M059J (cell line): ENCODE measurements at places on chromosomes 2 and 18. TPM values are rescaled to one million over a fixed set of nuclear protein-coding genes. Genes with fewer than 3 reads are reported as not detected.

GRCh38 chr2:214489702-214490101 is 78.8 kb downstream of the VWC2L start:
- DNase-seq = no peak

DNA sequence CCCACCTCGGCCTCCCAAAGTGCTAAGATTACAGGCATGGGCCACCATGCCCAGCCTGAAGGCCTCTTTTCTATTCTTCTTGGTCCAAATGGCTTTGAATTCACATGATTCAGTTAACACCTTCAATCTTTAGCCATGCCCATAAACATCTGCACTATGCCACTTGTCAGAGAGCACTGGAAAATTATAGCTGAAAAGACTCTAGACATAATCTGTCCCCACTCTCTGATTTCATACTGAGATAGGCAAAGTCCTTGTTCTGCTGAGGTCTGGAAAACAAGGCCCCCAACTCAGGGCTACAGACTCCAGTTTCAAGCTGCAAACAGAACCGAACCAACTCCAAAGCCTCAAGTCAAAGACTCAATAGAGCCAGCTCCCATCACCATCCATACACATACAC is 170.7 kb downstream of the ANTXR1 start:
- DNase-seq = no peak

DNA sequence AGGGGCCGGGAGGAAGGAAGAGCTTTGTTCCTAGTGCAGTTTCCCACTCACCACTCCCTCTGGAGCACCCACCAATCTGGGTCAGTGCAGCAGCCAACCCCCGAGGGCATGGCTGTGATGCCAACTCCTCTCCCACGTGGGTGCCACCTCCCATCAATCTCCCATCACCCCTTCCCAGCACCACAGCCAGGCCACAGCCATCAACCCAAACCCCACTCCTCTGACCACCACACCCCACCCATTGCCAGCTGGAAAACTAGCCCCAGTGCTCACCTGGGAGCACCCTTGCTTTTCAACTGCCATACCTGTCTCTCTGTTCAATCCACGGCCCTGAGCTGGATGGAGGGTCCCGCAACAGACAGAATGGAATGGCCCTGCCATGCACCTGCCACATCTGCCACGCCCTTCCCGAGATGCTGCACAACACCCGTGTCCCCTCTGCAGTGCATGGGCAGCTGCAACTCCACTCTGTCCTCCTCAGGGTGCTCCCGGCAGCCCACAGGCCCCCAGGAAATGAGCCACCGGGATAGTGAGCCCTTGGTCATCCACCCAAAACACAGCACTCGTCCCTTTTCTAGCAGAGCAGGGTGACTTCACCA is 112.4 kb upstream of the ID2 start:
- no peak for DNase-seq

HOXD4 gene
- total RNA-seq = 0.05 TPM in 1 of 2 replicates, not detected in the other

DNA sequence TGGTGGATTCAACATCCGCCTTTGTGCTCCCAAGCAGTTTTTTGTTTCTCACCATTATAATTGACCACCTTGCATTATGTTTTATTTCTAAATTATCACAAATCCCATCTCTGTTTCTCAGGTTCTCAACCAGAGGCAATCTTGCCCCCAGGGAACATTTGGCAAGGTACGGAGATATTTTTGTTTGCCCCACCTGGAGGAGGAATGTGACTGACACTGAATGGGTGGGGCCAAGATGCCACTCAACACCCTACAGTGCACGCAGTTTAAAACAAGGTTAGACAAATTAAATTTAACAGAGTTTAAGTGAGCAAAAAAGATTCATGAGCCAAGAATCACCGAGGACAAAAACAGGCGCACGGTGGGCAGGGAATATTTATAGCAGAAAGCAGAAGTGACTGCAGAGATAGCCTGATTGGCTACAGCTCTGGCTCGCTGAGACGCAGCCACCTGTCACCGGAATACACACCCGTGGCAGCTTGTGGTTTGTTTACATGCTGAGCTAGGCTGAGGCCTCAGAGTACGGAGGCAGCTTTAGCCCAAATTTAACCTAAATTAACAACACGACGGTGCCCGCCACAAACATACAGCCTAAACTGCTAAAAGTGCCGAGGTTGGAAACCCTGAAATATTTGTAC is 150.0 kb upstream of the ALKAL2 start:
- DNase-seq = no peak

GRCh38 chr18:69838620-69839411 is 108.9 kb downstream of the CD226 start:
- peak; percentile 27 for DNase-seq

DNA sequence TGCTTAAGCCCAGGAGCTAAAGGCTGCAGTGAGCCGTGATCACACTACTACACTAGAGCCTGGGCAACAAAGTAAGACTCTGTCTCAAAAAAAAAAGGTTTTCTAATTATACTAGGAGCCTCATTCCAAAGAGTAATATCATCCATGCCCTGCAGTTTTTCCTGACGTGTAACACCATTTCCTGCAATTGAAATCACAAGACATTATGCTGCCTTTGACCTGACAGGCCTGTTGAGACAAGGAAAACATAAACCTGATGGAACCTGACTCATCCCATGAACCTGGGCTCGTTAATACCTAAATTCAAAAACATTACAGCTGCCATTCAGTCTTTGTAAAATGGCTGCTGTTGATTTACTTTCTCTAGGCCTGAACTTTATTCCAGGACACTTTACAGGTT is 58.7 kb upstream of the PEX13 start:
- peak; percentile 79 for DNase-seq

STPG4 gene
- total RNA-seq = 1.0 TPM in 1 of 2 replicates, not detected in the other

- no peak for DNase-seq
Measured at GRCh38 chr2:112087346-112088020, 32.4 kb downstream of the TMEM87B start.

- no peak for DNase-seq
Measured at GRCh38 chr18:70330887-70331286, 42.0 kb downstream of the SOCS6 start.

DNA sequence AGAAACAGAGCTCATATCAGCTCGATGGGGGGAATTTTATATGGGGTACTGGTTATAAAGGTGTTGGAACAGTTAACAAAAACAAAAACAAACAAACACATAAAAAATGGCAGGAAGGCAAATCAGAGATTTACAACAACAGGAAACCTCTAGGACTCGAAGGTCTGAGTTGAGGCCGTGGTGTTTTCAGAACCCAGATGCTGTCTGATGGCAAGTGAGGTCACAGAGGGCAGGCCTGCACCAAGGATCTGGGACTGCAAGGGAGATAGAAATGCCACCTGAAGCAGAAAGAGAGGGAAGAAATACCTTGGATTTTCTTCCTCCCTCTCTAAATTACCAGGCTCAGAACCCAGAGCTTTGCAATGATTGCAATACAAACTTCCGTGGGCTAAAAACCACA is 429.5 kb downstream of the ZNF521 start:
- DNase-seq = no peak

GRCh38 chr2:212609479-212609878 is 70.9 kb upstream of the ERBB4 start:
- DNase-seq = no peak

DNA sequence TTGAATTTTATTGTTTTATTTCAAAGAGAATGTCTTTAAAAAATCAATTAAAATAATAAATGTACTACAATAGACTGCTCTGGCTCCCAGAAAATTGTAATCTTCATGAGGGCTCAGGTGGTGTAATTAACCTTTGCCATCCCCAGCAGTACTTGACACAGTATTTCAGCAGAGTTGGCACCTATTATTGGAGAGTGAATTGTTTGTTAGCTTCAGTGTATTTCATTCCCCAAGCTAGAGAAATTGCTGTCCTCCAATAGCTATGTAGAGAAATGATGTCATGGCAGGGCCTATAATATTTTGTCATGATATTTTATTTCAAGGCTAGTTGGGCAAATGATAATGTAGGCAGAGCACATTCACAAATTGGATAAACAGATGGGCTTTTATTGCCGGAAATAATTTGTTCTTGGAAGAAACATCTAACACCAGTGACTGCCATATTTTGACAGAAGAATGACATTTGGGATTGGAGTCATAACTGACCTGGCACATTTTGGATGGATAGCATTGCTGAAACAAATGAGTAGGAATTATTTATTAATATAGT is 712.0 kb upstream of the NXPH2 start:
- no peak for DNase-seq

DNA sequence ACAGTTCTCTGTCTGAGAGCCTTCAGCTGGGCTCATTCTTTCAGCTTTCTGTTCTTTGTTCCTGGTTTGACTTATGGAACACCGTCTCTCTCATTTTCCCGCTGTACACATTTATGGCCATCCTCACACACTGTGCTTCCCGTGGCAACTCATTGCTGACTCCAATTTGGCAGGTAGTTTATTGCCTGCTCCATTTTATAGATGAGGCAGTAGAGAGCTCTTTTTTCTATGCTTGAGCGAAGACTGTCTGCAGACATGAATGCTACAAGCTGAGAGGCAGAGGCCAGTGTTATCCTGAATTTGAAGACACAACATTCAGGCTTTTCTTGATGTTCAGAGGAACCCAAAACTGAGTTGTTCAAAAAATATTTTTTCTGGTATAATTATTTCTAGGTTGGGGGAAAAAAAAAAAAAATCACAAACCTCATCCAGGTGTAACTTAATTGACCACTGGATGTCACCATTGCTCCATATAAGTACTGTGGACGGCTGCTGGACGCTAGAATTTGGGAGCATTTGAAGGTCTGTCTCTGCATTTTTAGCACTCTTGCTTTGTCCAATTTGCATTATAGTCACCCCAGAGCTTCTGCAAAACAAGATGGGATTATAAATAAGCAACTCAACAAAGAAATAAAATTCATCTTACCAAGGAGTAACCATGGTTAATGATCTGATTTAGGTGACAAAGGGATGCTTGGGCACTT is 83.5 kb downstream of the HRH4 start:
- peak; percentile 52 for DNase-seq

DNA sequence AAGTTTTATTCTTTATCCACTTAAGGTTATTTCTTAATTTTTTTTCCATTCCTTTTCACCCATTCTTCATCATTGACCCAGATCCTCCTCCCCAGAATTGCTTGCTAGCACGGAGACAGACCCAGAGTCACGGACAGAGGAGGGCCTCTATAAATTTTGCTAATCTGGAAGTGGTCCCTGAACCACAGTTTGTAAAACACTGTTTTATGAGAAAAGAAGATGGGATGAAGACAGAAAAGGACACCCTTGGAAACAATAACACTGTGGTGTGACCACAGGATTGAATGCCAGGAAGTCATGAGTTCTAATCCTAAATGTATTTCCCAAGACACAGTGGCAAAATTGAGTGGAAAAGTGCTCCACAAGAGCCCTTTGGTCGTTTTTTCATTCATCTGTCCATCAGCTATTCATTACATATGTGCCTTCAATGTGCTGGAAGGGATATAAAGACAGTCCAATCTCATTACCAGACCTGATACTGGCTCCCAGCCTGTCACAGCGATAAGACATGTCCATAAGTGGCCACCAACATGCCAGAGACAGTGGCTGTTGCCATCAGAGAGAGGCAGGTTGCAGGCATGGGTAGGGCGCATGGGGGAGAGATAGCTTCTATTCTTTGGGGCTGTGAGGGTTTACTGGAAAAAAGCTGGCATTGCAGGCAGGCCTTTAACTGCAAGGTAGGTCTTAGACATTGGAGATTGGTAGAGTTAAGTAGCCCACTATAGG is 175.2 kb upstream of the ALPP start:
- DNase-seq = no peak

DNA sequence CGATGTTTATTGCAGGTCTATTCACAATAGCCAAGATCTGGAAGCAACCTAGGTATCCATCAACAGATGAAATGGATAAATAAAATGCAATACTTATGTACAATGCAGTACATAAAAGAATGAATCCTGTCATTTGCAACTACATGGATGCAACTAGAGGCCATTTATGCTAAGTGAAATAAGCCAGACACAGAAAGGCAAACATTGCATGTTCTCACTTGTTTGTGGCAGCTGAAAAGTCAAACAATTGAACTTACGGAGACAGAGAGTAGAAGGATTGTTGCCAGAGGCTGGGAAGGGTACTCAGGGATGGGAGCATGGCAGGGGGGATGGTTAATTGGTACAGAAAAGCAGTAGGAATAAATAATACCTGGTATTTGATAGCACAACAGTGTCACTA is 563.9 kb downstream of the TMX3 start:
- DNase-seq = no peak

DNA sequence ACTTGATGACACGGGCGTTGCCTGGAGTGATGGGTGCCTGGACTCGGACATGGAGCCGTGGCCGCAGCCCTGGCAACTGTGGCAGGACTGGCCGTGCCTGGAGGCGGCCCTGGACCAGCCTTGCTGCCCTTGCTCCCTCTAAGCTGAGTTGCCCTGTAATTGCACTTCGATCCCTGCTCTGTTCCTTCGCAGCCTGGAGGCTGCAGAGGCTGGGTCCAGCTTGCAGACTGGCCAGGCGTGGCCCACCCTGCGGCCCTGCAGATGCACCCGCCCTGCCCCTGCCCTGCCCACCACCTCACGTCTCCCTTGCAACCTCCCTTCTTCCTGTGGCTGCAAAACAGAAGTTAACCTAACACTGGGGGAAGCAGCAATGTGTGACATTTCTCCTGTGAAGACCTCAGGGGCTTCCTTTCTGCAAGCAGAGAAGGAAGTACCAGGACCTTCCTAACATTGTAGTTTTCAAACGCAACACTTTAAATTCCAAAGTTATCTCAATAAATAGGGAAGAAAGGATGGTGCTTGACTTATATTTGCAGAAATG is 174.6 kb upstream of the TPO start:
- no peak for DNase-seq

GRCh38 chr18:74083557-74083952 is 64.1 kb downstream of the FBXO15 start:
- no peak for DNase-seq

DNA sequence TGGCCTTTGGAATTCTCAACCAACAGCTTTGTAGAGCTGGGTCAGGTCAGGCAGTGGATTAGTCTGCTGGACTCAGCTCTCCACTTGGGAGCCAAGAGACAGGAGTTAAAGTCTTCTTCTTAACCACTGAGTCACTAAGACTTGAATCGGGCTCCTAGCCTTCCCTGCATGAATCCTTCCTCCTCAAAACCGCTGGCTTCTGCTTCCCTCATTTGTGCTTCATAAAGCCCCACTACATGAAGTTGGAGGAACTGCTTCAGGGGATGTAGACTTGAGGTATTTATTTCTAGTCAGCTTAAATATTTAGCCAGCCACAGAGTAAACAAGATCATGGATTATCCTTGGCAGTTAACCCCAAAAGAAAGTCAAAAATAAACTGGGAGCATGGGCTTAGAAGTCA is 536.3 kb upstream of the TNP1 start:
- DNase-seq = peak; percentile 95

SLC19A3 gene
- total RNA-seq = not detected in 2 replicates

DNA sequence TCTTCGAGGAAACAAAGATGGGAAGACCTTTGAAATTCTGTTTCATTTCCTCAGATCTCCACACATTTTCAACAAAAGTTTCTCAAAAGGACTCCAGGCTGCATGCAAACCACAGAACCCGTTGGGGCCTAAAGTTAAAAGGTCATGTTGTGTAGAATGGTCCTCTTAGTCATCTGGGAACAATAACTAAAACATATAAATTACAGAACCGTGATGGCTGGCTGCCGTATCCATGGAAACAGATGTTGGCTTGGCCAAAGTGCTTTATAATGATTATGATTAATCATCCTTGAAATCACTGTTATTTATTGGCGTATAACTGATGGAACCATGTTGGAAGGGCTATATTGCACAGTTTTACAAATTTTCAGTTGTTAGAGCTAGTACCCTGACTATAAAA is 182.8 kb upstream of the CRIM1 start:
- DNase-seq = peak; percentile 48

- DNase-seq = no peak
Measured at GRCh38 chr18:26971409-26971808, 105.9 kb upstream of the AQP4 start.

EMILIN1 gene
- total RNA-seq = 0.17 TPM in 1 of 2 replicates, not detected in the other

TUBA3E gene
- total RNA-seq = not detected in 2 replicates

HRH4 gene
- total RNA-seq = not detected in 2 replicates
